Stimulated activated CD4-positive, alpha-beta T cell treated with anti-CD3 and anti-CD28 coated beads, TNF-alpha, amount 100 ng/mL, for 4 hours (primary cell): ENCODE measurements at places on chromosomes 12 and 14.
A peak's percentile ranks its signal among the peaks of the same experiment; 100 is the strongest.

GRCh38 chr14:54647378-54647777 is 80.5 kb downstream of the SAMD4A start:
- no peak for DNase-seq

DNA sequence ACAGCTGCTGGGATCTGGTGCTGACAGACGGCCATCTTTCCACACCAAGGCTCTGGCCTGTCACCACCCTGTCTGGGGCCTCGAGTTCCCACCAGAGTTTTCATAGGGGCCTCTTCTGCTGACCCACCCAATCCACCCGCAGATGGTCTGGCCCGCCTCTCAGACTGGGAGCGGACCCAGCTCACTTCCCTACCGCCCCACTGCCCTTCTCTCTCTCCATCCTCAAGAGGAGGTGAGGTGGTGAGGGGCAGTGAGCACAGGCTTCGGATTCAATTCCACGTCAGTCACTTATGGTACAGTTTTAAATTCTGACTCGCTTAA is 12.3 kb upstream of the RPS6KL1 start:
- DNase-seq = no peak

DNA sequence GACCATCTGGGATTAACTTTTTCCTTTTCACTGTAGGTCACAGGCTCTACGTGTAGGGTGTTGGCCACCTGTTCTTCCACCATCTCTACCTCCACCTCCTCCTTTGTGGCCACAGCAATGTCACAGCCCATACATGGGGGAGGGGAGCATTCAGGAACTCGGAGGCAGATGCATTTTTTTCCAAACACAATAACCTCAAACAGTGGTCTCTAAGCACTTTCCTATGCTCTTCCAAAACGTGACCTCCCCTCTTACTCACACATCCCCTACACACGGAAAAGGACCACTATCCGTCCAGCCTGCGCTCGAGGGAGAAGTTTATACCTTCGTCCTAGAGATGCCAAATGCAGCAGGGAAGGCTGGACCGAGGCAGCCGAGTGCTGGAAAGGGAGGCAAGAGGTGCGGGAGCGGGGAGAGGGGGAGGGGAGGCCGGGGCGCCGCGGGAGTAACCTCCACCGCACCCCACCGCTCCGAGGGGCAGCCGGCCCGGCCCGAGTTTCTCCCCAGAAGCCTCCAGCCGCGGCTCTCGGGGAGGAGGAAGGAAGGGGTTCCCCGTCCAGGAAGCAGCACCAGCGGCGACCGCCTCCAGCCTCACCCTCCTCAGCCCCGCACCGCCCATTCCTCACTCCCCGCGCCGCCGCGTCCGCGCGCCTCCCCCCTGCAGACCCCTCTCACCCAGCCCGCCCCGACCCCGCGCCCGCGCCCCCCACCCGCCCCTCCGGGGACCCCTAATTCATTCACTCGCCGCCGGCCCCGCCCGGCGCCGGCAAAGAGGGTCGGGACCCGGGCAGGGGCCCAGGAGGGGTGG is 594 bp downstream of the KRAS start:
- DNase-seq = peak; percentile 22

GRCh38 chr12:93676408-93677194 is 574 bp upstream of the CRADD start:
- DNase-seq = no peak
